ENCODE measurements at places on chromosomes 7 and 10.

- no peak for DNase-seq
These were observed 24.5 kb upstream of the GOLGA7B start for GRCh38 chr10:97825020-97825760.

GRCh38 chr7:100865938-100866728, 1.1 kb upstream of the TRIP6 start:
- no peak for DNase-seq

DNA sequence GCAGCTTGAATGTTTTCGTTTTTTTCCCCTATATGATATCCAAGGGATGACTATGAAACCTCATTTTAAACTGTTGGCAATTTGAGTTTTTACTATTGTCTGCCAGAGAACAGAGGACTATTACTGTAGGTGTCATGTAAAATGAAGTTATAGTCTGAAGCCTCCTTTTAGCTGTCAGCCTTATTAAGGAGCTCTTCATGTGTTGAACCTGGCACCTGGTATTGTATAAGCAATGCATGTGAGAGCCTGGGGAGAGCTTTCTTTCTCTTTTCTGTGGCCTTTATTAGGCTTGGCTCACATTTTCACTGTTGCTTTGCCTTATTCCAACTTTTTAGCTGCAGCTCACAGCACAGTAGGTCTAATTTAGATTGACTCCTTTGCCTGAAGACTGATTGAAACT, 119.1 kb upstream of the FOXP2 start:
- no peak for DNase-seq

DNA sequence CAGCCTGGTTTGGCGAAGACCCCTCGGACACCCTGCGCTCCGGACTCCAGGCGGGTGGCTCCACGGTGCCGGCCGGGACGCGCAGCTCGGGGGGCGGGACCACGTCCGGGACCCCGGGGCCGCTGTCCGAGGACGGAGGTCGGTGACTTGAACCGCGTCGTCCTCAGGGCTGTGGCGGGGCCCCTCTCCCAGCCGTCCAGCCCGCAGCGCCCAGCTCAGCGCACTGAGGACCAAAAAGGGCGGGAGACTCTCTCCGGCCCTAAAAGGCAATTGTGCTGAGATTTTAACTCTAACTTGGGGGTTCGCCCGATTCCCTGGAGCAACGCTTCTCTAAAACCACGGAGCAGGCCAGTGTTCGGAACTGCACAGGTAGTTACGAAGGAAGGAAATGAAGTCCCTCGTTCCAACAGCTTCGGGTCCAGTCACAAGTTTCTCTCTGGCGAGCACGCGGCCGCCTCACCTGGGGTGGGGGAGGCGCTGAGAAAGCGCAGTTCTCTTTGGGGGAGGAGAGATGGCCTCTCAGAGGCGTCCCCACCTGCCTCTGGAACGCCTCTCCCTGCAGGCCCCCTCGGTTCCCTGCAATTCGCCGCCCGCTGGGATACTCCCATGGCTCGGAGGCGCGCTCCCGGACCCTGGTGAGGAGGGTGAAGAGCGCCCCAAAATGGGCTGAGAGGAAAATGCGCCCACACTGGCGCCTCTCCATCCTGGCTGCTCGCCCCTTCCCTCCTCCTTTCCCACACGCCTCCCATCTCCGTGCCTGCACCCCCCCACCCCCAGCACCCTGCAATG, 352.7 kb downstream of the DNAJB6 start:
- no peak for DNase-seq

DNA sequence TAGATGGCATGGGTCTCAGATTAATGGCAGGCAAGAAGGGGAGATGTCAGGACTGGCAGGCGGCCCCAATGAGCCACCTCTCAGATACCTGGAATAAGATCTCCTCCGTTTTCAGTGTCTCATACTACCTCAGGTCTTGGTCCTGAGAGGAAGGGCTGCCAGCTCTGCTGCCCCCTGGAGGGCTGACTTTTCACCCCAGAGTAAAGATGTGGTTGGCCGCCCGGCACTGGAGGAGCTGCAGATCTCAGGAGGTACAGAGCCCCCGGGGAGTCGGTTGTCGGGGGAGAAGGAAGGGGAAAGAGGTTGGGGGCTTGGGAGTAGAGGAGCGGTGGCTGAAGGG, 642 bp upstream of the COL13A1 start:
- DNase-seq, result peak; percentile 50

- DNase-seq, result no peak
These were observed 42.6 kb downstream of the KIAA1217 start for GRCh38 chr10:24251547-24251946.

DNA sequence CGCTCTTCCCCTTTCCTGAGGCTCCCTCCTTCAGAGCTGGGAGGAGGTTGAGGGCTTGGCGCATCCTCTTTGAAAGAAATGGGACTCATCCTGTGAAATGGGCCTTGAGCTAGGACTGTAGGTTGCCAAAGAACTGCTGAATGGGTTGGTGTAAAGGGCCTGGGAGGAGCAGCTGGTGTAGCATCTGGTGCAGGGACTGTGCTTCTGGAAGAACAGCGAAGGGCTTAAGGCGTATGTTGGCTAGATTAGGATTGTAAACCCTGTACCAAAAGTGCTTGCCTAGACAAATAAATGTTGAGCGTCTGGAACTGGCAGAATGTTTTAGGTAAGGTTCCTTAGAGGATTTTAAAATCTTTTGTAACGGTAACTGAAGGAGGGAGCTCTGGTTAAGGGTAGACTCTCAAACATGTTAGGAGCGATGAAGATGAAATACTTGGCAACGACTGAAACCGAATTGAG, 563 bp downstream of the STAM start:
- DNase-seq, result peak; percentile 15

DNA sequence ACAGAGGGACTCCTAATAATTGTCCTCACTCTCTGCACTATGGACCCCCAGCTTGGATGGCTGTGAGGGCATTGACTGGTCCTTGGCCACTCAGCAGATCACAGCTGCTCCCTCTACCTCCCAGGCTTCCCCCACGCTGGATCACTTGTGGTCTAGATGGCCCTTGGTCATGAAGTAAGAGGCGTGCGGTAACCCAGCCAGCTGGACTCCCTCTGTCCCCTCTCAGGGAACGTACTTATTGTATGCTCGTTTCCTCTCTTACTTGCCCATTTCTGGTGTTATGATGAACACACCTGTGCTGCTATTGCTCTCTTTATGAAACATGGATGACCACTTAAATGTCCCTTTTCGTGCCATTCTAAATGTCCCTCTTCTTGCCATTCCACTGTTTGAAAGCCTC, 19.3 kb downstream of the ADAMTS14 start:
- no peak for DNase-seq

GRCh38 chr7:83504330-83504729, 144.6 kb downstream of the SEMA3E start:
- no peak for DNase-seq

GRCh38 chr7:17600340-17600752, 301.9 kb downstream of the AHR start:
- peak; percentile 35 for DNase-seq

DNA sequence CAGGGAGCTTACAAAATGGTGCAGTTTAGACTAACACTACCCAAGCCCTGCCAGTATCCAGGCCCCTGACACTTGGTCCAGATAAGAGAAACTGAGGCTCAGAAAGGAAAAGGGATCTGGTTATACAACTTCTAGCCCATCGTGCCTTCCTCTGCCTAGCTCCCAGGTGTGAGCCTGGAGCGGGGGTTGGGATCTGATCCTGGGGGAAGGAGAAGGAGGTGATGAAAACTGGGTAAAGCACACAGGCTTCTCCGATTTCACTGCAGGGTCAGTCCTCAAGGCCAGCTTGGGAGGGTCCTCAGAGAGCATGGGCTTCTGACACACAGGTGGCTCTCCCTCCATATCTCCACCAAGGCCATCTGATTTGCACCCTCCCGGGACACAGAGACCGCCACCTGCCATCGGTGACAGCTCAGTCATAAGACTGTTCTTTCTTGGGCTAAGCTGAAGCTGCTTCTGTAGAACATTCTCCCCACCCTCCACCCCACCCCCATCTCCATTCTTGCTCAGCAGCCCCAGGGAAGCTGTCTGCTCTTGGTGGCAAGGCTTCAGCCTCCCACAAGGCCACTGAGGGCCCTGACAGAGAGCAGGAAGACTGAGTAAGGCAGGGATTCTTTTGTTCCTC, 16.4 kb downstream of the SRRM3 start:
- DNase-seq, result no peak

GRCh38 chr7:121459148-121459547, 63.0 kb upstream of the FAM3C start:
- peak; percentile 27 for DNase-seq

DNA sequence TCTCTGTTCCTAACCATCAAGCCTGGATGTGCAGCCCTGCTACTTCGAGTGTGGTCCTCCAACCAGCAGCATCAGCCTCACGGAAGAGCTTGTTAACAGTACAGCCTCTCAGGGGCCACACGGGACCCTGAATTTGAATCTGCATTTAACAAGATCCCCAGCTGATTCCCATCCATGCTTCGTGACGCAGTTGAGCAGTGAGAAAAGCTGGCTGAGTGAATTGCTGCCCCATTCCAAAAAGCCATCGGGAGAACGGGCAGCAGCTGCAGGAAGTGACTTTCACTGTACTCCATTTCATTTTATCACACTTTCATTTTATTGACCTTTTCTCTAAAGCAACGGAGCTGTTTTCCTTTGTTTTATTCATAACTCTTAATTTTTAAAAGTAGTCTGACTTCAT, 22.5 kb downstream of the FAM171A1 start:
- DNase-seq, result no peak

Data from T47D (cell line).